ENCODE measurements at places on chromosomes 2 and 18.

DNA sequence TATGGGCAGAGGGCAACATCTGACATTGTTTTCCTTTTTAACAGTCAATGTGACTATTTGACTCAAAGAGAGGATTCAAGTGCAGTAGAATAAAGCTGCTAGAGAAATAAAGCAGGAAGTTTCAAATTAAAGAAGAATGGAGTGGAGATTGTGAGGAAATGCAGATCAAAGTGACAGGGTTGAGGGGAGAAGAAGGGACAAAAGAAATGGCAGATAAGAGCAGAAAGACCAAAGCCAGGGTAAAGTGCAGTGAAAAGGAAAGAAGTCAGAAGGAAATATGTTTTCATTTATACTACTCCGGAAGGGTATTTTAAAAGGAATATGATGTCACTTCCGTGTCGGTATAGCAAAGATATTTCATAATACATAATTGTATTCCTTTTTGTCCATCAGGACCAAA lies 297.5 kb upstream of the CRIM1 start:
- DNase-seq = no peak

DNA sequence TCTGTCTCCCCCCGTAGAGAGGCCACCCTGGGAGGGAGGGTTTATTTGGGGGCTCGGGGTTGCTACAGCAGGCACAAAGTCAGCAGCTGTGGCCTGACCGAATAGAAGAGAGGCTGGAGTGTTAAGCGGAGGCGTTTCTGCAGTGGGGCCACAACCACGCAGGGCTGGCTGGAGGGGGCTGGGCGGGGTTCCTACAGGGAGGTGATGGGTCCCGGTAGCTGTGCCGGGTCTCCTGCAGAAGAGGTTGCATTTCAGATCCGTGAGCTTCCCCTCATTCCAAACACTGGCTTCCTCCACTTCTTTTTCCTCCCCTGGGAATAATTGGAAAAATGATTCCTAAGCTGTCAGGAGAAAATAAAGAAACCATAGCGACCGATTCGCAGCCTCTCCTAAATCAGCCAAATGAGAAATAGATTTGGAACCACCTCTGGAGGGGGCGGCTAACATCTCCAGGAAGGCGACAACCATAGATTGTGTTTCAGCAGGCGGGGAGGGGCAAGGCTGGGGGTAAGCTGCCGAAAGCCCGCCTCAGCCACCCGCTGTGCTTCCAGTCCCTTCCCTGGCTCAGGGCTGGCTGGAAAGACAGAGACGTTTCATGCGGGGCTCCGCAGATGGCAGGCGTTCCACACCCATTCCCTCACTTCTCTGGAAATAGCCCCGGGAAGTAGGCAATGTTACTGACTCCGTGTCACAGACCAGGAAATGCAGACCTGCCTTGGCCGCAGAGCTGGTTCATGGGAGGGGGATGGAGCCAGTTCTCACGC lies 85.6 kb upstream of the TAF1B start:
- DNase-seq = no peak

- no peak for DNase-seq
Observed at GRCh38 chr2:181846399-181847197, 44.9 kb upstream of the ITPRID2 start.

GRCh38 chr18:76859474-76860339 lies 37.4 kb downstream of the ZNF236 start:
- no peak for DNase-seq

- DNase-seq = no peak
Observed at GRCh38 chr2:3422161-3422779, 42.8 kb downstream of the TRAPPC12 start.

GRCh38 chr2:38731684-38732221 lies 19.4 kb downstream of the SRSF7 start:
- no peak for DNase-seq

GRCh38 chr2:231513746-231514224 lies 16.5 kb downstream of the NMUR1 start:
- no peak for DNase-seq

DNA sequence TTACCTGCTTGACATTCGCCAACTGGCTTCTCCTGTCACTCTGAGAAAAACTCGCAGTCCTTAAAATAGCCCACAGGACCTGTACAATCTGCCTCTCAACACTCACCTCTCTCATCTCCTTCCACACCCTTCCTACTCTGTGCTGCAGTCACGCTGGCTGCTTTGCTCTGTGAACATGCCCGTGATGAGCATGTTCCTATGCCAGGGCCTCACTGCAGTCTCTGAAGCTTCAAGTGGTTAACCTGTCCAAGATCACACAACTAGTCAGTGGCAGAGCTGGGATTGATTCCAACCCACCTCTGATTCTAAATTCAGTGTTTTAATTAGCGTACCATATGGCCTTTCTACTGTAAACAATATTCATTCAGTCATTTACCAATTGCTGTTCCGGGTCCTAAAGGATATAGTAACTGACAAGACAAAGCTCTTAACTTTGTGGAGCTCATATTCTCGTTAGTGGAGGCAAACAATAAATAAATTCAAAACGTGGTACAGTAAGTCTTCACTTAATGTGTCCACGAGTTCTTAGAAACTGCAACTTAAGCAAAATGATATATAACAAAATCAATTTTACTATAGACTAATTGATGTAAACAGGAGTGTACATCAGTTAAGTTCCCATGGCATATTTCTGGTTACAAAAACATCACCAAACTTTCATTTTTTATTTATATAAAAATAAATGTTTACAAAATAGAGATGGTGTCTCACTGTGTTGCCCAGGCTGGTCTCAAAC lies 38.9 kb upstream of the FBXO11 start:
- no peak for DNase-seq

- DNase-seq = no peak
Observed at GRCh38 chr2:84959566-84960506, 11.1 kb upstream of the KCMF1 start.

DNA sequence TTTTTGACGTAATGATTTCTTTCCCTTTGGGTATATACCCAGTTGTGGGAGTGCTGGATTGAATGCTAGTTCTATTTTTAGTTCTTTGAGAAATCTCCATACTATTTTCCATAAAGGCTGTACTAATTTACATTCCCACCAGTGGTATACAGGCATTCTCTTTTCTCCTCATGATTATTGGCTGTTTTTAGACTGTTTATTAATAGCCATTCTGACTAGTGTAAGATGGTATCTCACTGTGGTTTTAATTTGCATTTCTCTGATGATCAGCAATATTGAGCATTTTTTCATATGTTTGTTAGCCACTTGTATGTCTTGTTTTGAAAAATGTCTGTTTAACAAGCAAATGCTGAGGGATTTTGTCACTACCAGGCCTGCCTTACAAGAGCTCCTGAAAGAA lies 9.2 kb upstream of the CD28 start:
- no peak for DNase-seq

GRCh38 chr18:13401404-13401803 lies 182.8 kb downstream of the LDLRAD4 start:
- no peak for DNase-seq

DNA sequence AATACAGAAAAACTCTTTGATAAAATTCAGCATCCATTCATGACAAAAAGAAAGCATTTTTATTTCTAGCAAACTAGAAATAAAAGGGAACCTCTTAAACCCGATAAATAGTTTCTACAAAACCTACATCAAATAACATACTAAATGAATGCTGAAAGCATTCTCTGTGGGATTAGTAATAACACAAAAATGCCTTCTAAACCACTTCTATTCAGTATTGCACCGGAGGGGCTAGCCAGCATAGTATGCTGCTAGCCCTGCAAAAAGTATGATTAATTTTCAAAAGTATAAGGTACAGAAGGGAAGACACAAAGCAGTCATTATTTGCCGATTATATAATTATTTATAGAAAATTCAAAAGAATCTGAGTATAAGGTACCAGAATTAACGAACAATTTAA lies 145.2 kb downstream of the DTNB start:
- no peak for DNase-seq

DNA sequence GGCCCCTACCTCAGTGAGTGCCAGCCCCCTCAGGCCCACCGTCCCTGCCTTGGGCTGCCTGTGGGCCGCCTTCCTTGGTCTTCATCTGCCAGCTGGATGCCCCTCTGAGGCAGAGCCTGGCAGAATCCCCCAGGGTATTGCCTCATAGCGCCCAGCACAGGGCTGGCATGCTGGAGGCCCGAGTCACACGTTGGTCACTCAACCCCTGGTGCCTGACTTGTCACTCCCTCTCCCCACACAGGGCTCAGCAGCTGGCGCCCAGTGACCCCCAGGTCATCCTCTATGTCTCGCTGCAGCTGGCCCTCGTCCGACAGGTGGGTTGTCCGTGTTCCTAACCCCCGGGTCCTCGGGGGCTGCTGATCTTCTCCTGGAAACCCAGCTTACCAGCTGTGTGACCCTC lies 108.4 kb upstream of the MCFD2 start:
- DNase-seq = no peak

DNA sequence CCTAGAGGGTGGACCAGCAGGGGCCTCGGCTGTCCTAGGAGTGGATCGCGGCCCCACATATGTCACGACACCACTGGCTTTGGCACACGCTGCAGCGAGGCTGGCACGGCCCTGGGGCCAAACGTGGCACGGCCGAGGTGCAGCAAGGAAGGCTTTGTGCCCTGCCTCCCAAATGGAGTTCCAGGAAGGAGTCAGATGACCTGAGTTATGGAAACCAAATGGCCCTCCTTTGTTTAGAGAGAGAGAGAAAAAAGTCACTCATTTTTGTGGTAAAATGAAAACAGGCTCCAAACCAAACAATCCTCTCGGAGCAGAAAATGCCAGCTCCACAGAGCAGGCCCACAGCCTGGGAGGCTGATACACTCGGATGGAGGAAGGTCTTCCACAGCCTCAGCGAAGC lies 105.6 kb downstream of the ANTXR1 start:
- no peak for DNase-seq

- no peak for DNase-seq
Observed at GRCh38 chr2:159873258-159873657, 75.2 kb upstream of the CD302 start.

GRCh38 chr2:162243294-162243693 lies at the start of gene FAP:
Gene FAP, minus strand, starts transcription at chr2:162243445. Its CDS starts 118 bp downstream, at chr2:162243327.
- no peak for DNase-seq

- DNase-seq = no peak
Observed at GRCh38 chr2:216517447-216518225, 19.0 kb downstream of the RPL37A start.

DNA sequence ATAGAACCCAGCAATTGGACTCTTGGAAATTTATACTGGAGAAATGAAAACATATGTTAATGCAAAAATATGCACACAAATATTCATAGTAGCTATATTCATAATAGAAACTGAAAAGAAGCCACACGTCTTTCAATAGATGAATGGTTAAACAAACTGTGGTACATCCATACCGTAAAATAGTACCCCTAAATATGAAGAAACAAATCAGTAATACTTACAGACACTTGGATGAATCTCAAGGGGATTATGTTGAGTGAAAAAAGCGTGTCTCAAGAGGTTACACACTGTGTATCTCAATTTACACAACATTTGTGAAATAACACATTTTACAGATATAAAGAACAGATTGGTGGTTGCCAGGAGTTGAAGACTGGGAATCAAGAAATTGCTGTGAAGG lies 61.1 kb upstream of the ARHGAP15 start:
- DNase-seq = no peak

DNA sequence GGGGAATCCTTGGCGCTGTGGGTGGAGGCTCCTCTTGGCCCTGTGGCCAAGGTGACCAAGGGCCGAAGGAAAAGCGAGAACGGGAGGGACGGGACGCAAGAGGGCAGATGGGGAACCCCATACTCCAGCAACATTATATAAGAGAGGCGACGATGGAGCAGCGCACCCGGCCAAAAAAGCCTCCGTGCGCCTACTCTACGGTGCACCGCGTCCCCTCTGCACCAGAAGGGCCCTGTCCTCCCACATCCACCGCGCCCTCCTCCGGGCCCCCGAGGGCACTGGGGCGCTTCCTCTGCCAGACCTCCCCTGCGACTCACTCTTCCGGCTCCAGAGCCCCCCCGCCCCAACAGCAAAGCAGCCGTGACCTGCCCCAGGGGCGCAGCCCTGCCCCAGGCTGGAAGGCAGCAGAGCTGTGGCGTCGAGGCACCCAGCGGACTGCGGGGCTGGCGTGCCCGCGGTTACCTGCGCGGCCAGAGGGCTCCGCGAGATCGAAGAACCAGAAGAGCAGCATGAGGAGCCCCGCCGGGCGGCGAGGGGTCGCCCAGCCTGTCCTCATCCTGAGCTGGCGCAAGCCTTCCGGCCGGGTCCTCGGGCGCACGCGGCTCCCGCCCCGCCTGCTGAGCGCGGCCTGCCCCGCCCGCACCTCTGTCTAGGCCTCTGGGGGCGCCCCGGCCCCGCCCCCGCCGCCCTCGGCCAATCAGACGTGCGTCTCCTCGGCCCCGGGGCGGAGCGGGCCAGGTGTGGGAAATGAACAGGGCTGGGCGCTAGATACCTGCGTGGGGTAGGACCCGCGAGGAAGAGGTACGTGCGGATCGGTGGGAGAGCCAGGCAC lies 106.3 kb upstream of the CD302 start:
- DNase-seq = no peak

DNA sequence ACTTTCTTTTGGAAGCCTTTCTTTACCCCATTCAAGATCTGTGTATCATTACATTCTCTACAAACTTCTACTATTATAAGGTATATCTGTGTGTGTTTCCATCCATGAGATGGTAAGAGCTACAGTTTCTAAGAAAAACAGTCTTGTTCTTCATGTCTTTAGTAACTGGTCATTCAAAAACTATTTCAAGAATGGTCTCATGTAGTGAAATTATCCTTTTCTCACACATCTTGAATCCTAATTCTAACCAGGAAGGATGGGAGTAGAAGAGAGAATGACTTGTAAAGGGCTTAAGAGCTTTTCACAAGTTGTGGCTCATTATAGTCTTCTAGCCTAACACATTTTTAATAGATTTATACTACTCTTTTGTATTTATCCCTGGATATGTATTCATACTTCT lies 47.3 kb downstream of the ROCK1 start:
- DNase-seq = no peak

- DNase-seq = no peak
Observed at GRCh38 chr2:237182422-237183123, 96.9 kb downstream of the COPS8 start.

DNA sequence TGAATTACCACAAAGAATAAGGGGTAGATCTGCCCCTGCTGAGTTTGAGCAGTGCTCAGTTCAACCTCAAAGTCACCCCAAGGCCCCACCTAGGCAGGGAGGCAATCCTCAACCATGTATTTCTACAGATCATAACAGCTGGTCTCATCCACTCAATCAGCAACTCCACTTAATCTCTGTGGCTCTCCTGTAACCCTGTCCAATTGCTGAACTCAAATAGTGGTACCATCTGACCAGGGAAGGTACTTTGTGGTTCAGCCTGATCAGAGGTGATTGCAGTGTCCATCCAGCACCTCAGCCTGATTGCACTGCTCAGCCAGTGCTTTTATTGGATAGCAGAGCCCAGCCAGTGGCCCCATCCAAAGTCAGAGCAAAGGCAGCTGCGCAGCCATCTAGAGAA lies 91.0 kb upstream of the SLC4A10 start:
- no peak for DNase-seq

DNA sequence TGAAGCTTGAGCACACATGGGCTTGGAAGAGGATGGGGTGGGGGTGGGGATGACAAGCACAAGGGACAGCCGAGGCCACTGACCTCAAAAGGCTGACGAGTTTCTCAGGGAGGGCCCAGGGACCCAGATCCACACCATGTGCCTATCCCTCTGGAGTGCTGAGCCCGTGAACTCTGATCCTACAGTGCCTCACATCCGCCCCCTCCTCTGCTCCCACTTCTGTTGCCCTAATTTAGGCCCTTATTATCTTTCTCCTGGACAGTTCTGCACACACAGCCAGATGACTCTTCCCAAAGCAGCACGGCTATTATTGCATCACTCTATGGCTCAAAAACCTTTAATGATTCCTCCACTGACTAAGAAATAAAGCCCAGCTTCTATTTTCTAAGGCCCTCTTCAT lies 24.8 kb downstream of the CYRIA start:
- DNase-seq = no peak

GRCh38 chr2:112839407-112840067 lies 3.0 kb upstream of the IL1B start:
- no peak for DNase-seq

- DNase-seq = no peak
Observed at GRCh38 chr2:216568576-216568975, 64.6 kb upstream of the IGFBP2 start.
